CD4-positive, alpha-beta T cell treated with Interleukin-4 for 1 hour (primary cell): ENCODE measurements at places on chromosomes 7 and 10.

DNA sequence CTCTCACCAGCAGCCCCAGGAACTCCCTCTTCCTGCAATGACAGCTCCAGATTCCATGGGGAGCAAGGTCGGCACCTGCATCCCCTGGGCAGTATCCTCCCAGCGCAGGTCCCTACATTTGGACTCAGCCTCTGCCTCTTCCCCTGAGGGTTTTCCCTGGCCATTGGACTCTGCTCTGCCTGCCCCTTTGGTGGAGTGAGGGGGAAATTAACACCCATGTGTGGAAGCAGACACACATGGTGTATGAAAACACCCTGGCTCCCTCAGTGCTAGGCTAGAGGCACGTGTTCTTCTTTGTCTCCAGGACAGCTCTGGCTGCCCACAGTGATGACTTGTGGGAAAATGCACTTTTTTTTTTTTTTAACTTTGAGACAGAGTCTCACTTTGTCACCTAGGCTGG lies 8.4 kb downstream of the PRF1 start:
- DNase-seq = no peak

- DNase-seq = no peak
Observed at GRCh38 chr7:87882151-87882937, 6.1 kb downstream of the DBF4 start.

- DNase-seq = no peak
Observed at GRCh38 chr7:157528785-157529341, 192.1 kb downstream of the DNAJB6 start.

GRCh38 chr10:89368129-89368528 lies 9.7 kb upstream of the IFIT1B start:
- no peak for DNase-seq

DNA sequence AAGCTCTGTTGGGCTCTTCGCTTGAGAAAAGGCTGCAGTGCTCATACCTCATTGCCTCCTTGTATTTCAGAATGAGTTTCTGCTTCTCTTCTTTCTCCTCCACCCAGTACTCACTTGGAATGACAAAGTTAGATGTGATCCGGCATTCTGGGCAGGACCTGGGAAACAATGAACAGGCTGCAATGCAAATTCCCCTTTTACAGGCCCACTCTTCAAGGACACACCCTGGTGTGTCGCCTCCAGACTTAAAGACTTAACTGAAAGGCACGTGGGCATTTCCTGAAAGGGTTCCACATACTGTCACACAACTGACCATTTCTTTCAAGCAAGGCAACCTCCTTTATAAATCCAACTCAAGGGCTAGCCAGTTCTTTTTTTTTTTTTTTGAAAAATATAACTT lies 23.6 kb downstream of the MKRN1 start:
- DNase-seq = no peak

DNA sequence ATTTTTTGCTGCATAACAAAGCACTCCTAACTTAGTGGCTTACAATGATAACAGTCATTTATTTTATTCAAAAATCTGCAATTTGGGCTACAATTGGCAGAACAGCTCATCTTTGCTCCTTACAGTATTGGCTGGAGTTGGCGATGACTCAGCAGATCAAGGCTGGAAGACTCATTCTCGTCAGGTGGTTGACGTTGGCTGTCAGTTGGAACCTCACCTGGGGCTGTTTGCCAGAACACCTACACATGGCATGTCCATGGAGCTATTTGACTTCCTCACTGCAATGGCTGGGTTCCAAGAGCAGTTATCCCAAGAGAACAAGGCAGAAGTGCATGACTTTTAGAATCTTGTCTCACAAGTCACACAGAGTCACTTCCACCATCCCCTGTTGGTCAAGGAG lies 75.1 kb downstream of the NOD1 start:
- DNase-seq = no peak

DNA sequence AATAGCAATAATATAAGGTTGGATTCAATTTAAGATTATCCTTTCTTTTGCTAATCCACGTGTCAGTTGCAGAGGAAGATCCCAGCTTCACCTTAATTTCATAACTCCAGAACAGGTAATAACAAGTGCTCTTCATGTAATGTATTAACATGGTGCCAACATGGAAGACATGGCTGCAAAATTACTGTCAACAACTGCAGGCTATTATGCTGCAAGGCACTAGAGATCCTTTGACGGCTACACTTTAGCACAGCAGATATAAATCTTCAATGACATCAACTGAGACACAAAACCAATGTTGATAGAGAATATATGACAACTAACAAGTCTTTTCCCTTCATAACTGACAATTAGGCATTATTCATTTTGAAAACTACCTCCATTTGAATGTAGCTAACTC lies 96.1 kb downstream of the RNF133 start:
- no peak for DNase-seq

- no peak for DNase-seq
Observed at GRCh38 chr7:22356701-22357310, at the start of gene RAPGEF5. Gene RAPGEF5, minus strand, starts transcription at chr7:22357154. Its CDS starts 94 bp downstream, at chr7:22357060.

DNA sequence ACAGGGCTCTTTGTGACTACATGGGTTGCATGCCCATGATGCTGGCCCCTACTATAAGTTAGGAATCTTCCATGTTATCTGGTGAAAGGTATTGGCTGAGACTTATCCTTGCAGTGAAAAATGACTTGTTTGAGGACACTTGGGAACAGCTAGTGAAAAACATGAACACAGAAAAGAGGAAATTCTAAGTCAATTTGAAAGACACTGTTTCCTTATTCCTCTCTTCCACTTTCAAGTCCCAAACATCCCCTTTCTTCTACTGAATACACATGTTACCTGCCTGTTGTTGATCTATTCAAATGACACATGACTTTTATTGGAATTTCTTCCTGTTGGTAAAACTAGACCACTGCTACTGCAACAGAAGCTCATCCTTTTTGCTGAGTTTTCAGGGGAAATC lies 29.5 kb upstream of the PRKCQ start:
- DNase-seq = no peak

DNA sequence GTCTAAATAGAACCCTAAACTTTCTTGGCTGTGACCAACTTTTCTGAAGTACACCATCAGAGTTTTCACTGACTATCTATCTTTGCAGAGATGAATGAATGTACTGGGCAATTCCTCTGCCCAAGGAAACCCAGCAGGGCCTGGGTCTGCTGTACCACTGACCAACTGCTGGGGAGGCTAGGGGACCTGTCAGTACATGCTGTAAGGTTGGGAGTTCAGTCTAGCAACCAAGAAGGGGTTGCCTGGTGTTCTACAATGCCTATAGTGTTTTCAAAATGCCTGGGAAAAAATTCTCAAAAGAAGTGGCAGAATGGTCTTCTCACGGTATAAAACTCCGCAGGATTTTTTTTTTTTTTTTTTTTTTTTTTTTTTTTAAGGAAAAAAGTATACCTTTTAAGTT lies 106.3 kb downstream of the NT5C2 start:
- no peak for DNase-seq

DNA sequence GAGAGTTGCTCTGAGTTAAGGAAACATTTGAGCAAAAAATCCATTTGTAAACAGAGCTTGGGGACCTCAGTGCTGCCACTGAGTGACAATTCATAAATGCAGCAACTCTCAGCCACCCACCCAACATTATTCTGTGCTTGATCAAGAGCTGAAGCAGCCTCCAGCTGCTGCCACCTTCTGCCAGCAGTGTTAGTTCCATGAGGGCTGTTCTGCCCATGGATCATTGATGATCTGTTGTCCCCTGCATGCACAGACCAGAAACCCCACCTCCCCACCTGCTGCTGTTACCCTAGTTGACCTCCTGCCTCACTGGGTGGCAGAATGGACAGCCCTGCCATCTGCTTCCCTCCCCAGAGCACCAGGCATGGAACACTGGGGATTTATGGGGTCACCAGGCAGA lies 305.4 kb downstream of the KCNMA1 start:
- no peak for DNase-seq

DNA sequence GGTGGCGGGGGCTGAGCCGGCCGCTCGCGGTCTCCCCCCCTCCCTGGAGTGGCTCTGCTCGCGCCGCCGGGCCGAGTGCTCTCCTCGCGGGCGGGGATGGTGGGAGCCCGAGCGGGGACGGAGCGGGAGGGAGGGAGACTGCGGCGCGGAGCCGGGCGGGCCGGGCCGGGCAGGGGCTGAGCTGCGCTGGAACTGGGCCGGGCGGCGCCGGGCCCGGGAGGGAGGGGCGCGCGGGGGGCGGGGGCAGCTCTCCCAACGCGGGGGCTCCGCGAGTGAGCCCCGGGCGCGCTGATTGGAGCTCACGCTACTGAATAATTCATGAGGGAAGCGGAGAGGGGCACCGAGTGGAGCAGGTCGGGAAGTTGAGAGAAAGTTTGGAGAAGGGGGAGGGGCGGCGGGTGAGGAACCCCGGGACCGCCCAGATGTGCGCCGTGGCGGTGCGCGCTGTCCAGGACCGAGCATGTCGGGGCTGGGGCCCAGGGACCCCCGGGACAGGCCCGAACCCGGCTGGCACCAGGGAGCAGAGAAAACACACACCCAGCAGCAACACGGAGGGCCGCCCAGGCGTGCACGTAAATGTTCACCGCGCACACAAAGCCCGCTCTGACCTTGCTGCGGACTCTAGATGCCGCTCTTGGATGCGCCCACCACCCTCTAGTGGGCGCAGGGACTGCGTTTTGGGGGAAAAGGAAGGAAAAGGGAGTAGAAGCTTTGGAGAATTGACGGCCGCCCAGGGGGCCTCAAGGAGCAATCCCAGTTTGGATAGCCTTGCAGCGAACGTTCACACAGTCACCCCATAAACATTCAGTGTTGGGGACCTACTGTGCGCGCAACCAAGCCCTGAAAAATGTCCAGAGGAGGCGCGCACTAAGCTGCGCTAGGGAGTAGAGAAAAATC lies at the start of gene EPHB4:
Gene EPHB4, minus strand, starts transcription at position 194 of the 897 bp plus-strand sequence. CDS start 493 bp downstream, outside the sequence.
- no peak for DNase-seq
